ENCODE measurements at places on chromosomes 13 and 19.

GRCh38 chr13:111876506-111876905, 190.4 kb upstream of the SOX1 start:
- no peak for DNase-seq

GRCh38 chr19:39448271-39448670, 2.9 kb downstream of the SUPT5H start:
- peak; percentile 11 for DNase-seq

DNA sequence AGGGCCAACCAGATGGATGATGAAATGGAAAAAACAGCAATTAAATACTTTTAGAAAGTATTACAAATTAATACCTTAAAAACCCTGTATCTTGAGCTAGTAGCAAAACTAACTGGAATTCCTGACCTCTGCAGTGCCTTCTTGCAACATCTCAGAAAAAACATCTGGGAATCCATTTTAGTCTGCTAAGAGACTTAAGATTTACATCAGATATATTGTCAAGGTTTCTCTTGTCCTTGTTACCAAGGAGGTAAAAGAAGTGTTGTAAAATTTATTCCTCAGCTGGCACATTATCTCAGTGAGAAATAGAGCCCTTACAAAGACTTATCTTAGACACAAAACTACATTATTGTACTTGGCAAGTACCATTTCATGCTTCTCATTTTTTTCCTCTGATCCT, 18.5 kb downstream of the KCNRG start:
- no peak for DNase-seq

- DNase-seq, result no peak
Measured at GRCh38 chr19:28920269-28921066, 292.5 kb downstream of the UQCRFS1 start.

DNA sequence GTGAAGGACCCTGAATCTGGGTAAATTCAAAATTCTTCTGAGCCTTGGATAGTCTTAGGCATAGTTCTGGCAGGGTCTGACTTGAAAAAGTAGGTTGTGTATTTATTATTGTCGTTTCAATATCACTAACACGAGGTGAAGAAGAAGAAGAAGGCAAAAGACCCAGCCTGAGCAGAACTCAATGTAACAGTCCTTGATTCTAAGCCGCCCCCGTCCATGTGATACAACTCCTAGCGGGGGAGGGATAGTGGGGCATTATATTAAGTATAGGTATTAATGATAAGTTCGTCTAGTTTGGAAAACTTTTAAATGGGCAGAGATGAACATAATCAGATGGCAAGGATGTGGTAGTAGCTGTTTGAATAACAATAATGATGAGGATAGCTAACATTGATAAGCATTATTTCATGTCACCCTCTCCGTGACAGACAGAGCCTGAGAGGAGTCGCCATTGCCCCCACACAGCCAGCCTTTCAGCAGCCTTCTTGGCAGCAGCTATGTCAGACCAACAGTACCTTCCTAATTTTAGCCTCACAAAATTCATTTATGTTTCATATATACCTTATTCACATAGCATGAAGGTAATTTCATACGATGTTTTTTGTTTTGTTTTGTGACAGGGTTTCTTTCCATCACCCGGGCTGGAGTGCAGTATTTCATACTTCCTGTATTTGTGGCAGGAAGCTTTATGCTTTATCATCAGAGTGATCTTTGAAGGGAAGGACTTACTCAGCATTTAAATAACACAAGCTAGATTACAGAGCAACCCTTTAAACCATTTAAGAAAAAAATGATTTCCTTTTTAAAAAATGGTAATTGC, 64.4 kb upstream of the NPAS1 start:
- DNase-seq, result peak; percentile 72

DNA sequence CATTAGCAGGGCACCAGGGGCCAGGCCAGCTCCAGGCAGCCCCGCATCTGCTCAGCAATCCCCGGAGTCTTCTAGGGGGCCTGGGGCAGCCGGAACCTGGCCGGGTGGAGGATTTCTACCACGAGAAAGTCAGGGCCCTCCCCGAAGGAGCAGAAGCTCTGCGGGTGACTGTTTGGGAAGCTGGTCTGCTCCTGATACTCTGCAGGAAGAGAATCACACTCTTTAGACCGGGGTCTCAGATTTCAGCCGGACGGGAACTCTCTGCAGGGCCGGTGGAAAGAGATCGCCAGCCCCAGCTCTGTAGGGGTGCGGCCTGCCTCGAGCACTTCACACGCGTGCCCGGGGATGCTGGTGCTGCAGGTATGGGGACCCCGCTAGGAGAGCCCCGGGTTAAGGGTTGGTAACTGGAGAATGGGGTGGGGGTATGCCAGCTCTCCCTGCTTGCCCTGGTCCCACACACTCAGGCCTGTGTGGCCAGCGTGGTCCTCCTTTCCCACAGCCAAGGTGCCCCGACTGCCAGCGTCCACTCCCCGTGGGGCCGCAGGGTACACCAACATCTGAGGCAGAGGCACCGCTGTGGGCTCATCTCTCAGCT, 20.1 kb downstream of the RASA3 start:
- no peak for DNase-seq

GRCh38 chr13:110109910-110110309, 197.0 kb downstream of the COL4A1 start:
- DNase-seq, result no peak

DNA sequence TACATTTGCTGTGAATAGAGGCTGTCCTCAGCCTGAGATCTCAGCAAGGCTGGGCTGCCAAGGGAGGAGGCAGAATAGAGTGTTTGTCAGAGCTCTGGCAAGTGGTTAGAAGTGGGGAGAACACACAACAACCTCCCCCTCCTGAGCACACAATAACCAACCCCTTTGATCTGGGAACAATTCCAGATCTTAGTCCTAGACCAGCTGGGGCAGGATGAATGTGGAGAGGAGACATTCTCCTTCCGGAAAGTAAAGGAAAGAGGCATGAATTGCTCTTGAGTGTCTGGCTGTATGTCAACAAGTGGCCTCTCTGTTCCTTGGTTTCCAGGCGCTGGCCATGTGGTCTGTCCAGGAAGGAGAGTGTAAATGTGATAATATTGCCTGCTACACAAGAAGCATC, 114.9 kb upstream of the TMTC4 start:
- no peak for DNase-seq

- no peak for DNase-seq
Measured at GRCh38 chr13:76725211-76725610, 161.0 kb downstream of the KCTD12 start.

- no peak for DNase-seq
Measured at GRCh38 chr13:100826441-100826840, 151.8 kb upstream of the TMTC4 start.

DNA sequence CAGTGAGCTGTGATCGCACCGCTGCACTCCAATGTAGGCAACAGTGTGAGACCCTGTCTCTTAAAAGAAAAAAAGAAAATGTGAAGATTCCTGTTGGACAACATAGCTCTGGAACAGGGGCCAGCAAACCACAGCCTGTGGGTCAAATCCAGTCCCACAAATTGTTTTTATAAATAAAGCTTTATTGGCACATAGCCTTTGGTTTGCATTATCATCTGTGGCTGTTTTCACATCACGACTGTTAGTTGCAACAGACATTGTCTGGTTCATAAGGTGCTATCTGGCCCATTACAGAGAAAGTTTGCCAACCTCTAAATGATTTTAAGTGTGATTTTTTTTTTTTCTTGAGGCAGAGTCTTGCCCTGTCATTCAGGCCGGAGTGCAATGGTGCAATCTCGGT, 49.4 kb upstream of the USE1 start:
- no peak for DNase-seq

GRCh38 chr13:49213997-49214916, 5.9 kb upstream of the MLNR start:
- no peak for DNase-seq

GRCh38 chr13:109756778-109757177, 29.6 kb downstream of the IRS2 start:
- no peak for DNase-seq

GRCh38 chr19:58001895-58002369, 688 bp downstream of the ZNF606 start:
- no peak for DNase-seq

DNA sequence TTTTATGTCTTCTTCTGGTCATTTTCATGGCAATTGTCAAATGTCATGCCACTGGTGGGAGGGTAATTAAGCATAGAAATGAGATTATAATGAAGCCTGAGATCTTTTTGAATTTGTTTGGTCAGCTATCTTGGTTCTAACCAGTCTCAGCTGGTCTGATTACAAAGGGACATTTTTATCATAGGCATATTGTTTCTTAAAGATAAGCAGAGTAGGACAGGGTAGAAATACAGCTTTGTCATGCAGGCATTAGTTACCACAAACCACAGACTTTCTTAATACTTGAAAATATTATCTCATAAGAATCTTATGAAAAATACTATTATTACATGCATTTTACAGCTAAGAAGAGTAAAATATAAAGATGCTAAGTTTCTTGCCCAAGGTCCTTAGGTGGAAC, 1761.5 kb downstream of the PCDH9 start:
- no peak for DNase-seq

- no peak for DNase-seq
Measured at GRCh38 chr19:7292950-7293761, 1.1 kb downstream of the INSR start.

DNA sequence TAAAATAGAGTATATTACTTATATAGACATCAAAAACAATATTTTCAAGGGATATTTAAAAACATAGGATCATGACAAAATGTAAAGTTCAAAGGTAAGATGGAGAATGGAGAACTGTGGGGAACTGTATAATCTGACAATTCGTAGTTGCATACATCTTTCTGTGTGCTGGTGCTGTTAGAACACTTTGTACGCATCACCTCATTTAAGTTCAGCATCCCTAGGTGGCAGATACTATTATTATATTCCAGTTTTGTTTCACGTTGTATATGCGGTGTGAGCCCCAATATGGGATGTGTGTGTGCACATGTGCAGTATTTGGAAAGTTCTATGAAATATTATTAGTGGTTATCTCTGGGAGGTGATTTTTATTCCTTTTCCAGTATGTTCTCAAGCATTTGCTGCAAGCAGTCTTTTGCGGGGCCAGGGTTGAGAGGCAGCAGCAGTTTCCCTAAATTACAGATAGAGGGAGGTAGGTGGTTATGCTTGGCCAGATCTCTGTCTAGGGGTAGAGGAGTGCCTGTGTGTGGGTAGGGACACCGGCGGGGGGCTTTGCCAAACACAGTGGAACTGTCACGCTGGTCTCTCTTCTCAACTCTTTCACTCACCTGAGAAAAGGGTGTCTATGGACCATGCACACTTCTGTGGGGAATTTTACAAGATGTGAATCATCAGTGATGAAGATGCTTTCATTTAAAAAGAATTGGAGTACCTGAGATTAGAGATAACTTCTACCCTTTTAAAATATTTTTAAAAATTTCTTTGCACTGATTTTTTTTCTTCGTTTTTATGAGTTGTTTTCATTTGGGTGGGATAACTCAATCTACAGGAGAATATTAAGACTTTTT, 55.6 kb upstream of the ALOX5AP start:
- DNase-seq, result peak; percentile 59

GRCh38 chr13:110503037-110503901, 58.3 kb downstream of the RAB20 start:
- DNase-seq, result no peak

- no peak for DNase-seq
Measured at GRCh38 chr13:45413826-45414307, 4.3 kb downstream of the SLC25A30 start.

DNA sequence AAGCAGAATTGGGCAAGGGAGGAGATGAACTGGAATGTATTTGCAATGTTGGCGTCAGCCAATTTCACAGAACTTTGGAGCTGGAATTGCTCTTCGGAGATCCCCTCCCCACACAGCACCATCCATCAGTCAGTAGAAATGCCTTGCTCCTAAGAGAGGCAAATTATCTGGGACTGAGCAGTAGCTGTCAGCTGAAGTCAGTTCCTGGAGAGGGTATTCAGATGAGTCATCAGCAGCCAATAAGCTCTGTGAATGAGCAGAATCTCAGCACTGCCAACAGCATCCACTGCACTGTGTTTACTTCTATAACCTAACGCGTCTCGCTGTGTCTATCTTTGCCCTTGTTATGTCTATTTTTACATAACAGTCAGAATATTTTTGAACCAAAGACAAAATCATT, 213.7 kb downstream of the SLITRK5 start:
- no peak for DNase-seq

GRCh38 chr19:6535558-6536137, 4.8 kb downstream of the TNFSF9 start:
- no peak for DNase-seq
